ENCODE measurements at places on chromosomes 1 and 21. TPM values are rescaled to one million over a fixed set of nuclear protein-coding genes. Genes with fewer than 3 reads are reported as not detected.

Gene KRTAP7-1
- not detected for total RNA-seq

DNA sequence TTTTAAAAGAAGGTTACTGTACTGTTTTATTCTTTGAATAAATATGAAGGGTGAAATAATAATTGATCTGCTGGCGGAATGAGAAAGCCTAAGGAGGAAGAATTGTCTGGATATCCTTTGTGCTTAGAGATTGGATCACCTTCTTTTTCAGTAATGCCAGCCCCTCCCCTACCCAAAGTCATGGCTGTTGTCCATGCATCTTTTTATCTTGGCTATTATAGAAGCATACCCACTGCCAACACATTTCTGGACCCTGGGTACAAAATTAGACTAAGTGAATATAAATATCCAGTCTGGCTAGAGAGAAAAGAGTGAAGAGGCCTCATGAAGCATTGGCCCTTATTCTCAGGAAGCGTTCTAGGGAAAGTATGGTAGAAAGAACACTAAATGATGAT lies 28.1 kb downstream of the AK4 start:
- DNase-seq, result peak; percentile 16

Gene CFHR3
- total RNA-seq, result not detected

Gene KCNJ9
- total RNA-seq, result not detected

Gene NFIA
- total RNA-seq, result 102 TPM

Gene TMEM269
- not detected for total RNA-seq

GRCh38 chr1:231678011-231678432 lies 51.4 kb downstream of the DISC1 start:
- no peak for DNase-seq

DNA sequence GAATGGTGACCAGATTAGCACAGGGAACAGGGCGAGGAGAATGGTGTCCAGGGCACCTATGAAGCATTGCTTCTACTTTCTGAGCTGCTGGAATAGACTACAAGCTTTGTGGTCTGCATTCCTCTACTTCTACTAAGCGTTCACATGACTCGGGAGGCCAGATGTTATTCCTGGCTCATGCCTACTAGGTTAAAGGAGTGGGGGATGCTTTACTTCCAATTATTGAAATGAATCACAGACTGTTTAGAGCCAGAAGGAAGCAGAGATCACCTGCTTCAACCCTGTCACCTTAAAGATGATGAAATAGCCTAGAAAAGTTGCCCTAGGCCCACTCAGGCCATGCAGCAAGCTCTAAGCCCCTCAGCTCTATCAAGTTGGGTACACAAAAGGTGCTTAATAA lies 633.5 kb downstream of the KIF26B start:
- DNase-seq, result no peak

DNA sequence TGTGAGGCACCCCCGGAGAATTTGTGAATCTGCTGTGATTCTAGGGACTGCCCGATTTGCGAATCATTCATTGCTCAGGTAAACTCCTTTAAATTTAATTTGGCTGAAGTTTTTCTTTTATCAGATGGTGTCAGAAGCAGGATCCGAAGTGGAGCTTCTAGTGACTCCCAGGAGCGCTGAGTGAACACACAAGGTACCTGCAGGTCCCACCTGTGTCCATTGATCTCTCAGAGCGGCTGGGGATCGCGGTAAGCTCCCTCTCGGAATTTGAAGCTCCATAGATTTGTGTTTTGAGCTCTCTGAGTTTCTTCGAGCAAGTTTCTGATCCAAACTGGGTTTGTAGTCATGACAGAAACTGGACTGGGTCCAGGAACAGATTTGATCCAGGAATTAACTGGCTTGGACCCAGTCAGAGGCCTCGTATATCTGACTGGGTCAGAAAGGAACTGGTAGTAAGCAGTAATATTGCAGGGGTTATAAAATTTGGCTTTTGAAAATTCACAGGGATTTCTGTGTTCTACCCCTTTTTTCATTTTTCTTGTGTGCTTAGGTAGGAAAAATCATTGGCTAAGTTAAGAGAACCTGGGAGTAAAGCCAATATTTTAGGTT lies 56.2 kb upstream of the EDEM3 start:
- DNase-seq, result no peak

Gene NDUFS5
- 782 TPM for total RNA-seq

- no peak for DNase-seq
Observed at GRCh38 chr1:220012259-220012658, 34.0 kb downstream of the EPRS1 start.

- DNase-seq, result no peak
Observed at GRCh38 chr1:225445639-225446594, 18.1 kb upstream of the LBR start.

DNA sequence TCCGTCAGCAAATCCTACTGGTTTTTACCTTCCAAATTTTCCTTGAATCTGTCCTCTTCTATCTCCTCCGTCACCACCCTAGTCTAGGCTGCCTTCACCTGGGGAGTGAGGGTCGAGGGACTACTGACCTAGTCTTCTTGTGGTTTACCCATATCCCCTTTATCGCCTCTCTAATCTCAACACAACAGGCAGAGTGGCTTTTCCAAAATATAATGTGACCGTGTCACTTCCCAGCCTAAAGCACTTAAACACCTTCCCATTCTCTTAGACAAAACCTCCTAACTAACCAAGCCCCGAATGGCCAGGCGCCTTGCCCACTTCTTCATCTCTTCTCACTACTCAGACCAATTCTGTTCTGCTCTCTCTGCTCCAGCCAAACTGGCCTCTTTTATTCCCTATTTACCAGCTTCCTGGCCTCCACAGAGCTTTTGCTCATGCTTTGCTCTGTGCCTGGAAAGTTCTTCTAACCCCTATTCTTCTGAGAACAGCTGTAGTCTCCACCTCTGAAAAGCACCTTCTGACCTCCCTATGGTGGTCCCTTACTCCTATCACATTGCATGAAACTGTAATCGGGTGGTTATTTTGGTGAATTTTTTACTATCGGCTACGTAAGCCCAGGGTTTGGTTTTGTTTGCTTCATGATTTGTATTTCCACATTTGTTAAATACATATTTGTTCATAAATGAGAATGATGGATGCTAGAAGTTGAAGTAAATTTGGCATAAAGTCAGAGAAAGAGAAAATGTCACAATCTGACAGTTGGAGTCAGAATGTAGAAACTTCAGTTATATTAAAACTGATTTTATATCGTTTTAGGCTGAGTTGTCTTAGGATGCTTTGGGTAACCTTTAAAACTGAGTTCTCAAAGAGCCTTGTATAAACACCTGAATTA lies 1.2 kb upstream of the NBPF1 start:
- no peak for DNase-seq

DNA sequence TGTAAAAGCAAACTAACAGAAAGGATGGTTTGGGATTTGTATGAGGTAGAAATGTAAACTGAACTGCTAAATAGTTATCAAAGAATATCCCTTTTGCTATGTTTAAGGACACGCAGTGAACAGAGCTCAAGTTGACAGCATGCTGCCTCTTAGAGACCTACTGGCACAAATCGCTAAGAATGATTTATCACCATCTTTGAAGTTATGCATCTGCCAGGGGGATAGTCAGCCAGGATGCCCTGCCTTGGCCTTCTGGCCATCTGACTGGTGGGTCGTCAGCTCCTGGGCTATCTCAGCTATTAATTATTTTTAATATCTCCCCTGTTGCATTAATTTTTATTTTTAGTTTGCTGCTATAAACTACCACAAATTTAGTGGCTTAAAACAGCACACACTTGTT lies 334.8 kb upstream of the KAZN start:
- no peak for DNase-seq

GRCh38 chr1:22804969-22805671 lies 94.5 kb downstream of the EPHB2 start:
- no peak for DNase-seq

Gene FMN2
- not detected for total RNA-seq

GRCh38 chr1:8352471-8352845 lies 34.5 kb downstream of the SLC45A1 start:
- no peak for DNase-seq

Gene PYHIN1
- not detected for total RNA-seq

Gene C1QTNF12
- 0.50 TPM for total RNA-seq

Gene PADI2
- total RNA-seq, result 1.1 TPM

DNA sequence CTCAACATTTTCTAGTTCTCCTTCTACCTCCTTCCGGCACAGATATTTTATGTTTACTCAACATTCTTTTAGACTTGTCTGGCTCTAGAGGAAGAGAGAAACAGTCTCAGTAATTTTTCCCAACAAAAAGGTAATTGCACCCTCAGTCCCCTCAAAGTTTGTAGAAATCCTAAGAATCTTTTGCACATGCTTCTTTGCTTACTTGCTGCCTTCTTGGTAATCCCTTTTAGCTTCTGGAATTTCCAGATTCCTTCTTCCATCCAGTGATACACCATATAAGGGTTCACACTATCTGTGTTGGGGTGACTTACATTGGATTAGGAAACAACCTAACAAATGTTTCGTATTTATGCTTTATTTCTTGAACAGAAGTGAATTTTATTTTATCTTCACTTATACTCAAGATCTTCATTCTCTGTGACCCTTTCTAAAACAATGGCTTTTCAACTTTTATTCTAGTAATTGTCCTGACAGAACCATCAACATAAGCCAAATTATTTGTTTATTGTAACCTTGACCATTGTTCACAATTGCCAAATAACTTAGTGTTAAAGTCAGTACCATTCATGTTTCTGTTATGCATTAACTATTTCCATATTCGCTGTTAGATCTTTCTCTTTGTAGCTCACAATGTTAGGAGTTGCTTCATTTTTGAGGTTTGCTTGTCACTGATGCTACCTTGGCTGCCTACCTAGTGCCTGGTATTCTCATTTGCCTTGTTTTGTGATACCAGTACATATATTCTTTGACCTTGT lies 238.1 kb downstream of the HMCN1 start:
- DNase-seq, result no peak

DNA sequence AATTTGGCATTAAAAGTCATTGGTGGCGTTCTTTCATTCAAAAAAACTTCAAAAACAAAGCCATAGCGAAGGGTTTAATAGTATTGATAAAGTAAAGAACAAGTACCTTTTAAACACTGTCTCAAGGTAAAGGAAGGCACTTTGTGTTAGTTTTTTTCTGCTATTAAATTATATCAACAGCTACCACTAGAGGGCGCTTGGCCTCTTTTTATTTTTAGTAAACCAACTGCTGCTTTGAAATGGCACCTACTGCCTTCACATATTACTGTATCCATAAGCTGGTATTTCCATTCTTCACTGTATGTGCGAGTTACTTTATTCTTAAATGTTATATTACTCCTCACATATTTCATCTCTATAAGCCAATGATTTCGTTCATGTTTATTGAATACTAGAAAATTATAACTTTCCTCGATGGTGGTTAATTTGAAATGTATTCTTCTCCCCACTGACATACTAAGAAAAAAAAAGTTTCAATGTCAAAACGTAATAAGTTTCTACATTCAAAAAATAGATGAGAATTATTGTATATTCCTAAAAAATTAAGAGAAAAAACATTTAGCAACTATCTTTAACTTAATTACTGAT lies 125.7 kb upstream of the CXADR start:
- DNase-seq, result no peak
